ENCODE measurements at places on chromosomes 7 and 10.

- no peak for DNase-seq
These were observed 9.9 kb downstream of the IGFBP1 start for GRCh38 chr7:45898222-45898621.

DNA sequence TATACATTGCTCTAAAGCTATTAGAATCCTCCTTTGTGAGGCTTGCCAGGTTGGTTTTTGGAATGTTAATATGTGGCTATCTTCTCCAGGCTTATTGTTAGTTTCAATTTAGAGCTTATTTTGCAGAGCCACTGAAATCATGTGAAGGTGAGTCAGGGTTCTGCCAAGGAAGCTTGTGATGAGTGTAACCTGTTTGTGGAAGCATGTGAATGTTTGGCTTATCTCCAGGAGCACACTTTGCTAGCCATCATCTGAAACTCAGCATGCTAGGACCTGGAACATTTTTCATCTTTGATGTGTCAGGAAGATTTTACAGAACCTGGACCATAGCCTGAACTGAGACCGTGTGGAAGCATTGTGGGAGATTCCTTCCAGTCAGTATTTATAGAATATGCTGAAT is 197.3 kb downstream of the PPP1R9A start:
- DNase-seq = no peak

DNA sequence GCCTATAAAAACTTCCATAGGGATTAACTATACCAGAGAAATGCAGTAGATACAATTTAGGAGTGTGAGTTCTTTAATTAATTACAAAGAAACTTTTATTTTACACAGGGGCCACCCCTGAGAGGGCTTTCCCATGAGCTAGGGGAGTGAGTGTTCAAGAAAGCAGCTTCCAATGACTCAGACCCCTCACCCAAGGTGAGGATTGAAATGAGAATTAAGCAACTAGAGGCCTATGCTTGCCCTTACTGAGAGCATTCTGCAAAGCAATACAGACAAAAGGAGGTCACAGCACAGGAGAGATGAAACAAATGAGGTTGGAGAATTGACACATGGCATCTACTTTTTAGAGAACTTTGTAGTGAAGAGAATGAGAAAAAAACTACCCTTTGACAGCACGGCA is 301.8 kb downstream of the WDR11 start:
- DNase-seq = no peak

- no peak for DNase-seq
These were observed 189.9 kb downstream of the TFEC start for GRCh38 chr7:115840702-115841101.

GRCh38 chr10:116800286-116800929 is 48.9 kb upstream of the ENO4 start:
- no peak for DNase-seq

DNA sequence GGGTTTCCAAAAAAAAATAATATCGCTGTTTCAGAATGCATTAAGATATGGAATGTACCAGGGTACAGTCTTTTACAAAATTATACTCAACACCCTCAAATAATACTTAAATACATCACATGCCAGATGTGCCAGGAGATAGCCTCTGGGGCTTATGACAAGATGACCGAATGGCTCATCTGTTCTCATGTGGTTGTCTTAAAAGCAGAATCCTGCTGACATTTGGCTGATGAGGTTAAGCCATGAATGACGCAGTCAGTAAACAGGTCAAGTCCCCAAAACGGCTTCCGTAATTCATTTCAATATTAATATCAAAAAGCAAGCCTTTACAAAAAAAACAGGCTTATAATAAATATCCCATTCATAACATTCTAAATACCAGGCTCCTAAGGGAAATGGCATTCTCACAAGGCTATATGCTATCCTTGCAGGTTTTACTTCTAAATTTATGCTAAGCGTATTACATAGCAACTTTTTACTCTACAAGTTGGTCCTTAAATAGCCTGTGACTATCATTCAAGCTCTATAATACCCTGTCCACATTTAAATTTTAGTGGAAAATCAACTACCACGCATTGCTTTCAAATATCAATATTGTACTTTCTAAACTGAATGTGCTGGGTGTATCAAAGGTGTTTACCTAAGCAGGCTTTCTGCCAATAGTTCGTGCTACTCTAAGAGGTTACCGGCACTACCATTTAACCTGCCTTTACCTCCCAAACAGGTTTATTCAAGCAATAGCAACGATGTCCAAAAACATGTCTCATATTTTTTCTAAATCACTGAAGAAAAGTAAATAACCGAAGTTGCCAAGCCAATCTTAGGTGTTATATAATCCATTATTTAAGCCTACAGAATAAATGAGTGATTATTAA is 15.6 kb downstream of the SMURF1 start:
- DNase-seq = no peak

GRCh38 chr7:408751-409311 is 110.8 kb downstream of the PDGFA start:
- peak; percentile 70 for DNase-seq

- no peak for DNase-seq
These were observed 7.9 kb upstream of the H2BK1 start for GRCh38 chr7:151218170-151218569.

- no peak for DNase-seq
These were observed 613.2 kb downstream of the SDK1 start for GRCh38 chr7:3914051-3914775.

DNA sequence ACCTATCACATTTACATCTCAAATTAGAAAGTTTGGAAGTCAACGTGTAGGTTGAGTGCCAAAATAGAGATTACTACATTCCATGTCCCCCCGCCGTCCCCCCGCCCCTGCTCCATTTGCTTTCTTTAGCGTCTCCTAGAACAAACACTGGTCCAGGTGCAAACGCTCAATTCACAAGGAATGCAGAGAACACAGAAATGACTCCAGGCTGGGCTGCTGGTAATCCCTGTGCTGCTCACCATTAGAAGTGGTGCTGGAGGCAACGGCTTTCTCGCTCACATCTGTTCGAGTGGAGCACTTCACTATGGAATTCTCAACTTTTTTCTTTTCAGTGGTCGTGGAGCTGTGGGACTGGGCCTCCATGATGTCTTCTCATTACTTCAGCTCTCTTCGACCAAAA is 14.1 kb downstream of the GLI3 start:
- no peak for DNase-seq

GRCh38 chr7:158560386-158560785 is 27.2 kb downstream of the PTPRN2 start:
- DNase-seq = no peak

- no peak for DNase-seq
These were observed 535 bp downstream of the ASAH2B start for GRCh38 chr10:50740293-50740648.

DNA sequence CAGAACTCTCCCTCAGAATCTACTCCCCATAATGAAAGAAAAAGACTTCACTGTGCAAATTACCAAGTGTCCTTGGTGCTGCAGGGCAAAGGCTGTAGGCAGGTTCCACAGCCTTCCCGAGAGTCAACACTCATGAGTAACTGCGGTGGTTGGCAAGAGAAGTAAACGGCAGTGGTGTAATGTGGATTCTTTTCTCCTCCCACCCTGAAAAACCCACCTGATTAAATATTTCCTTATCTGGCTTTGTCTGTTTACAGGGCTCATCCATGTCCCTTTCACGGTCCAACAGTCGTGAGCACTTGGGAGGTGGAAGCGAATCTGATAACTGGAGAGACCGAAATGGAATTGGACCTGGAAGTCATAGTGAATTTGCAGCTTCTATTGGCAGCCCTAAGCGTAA is 300.9 kb downstream of the BICC1 start:
- no peak for DNase-seq

DNA sequence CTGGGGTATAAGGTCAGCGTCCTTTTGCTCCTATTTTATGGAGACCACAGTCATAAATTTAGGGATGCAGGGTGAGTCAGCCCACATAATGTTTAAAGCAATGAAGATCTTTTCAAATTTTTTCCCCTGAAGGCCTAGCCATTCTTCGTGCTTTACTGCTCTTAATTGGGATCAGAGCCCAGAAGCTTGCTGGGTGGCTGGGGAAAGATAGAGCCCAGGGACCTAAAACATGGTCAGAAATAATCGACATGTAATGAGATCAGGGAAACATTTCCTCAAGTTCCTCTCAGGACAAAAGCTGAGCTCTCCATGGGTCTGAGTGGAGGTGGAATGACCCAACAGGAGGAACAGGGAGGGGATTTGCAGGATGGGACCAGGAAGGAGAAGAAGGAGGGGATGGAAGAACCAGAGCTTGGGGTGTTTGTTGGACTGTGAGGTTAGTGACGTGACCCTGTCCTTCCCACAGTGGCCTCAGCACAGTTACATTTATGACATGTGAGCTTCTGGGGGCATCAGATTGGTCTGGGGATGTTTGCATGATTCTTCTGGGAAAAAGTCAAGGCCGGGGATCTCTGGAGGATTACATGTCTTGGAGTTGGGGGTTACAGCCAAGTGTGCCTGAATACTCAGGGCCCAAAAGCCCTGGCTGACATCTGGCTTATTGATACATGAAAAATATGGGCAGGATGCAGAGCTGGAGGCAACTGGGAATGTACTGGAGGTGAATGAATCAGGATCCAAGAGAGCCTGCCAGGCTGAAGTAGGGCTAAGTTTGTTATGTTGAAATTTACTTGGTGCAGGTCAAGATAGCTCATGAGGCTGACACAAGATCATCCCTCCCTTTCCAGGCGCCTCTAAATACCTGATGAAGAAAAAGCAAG is 477.9 kb downstream of the RPS24 start:
- no peak for DNase-seq

GRCh38 chr7:75662579-75663301 is 76.0 kb downstream of the HIP1 start:
- no peak for DNase-seq

DNA sequence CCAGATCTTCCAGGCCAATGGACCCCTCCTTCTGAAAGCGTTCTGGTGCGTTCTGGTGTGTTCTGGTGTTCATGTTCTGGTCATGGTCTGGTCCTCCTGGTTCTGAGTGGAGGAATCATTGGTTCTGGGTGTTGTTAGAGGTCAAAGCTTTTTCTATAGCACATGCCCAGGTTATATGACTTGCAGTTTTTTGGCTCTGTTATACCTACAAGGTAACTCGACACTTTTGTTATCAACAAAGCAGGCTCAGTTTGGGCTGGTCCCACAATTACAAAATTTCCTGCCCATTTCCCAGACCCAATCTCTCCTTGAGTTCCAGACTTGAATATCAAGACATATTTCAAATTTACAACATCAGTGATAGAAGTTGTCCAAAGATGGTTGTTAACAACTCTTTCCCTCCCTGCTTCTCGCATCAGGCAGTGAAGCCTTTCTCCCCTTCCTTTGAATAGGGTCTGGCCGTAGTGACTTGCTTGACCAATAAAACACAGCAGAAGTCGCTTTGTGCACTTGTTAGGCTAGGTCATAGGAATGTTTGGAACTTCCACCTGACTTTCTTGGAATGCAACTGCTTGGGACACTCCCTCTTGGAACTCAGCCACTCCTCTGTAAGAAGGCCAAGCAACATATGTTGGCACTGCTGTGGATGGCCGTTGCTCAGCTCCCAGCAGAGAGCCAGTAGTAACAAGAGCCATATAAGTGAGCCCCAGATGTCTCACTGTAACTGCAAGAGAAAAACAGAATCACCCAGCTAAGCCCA is 83.1 kb upstream of the STEAP1B start:
- DNase-seq = no peak

Measured in aorta (tissue), 5 donors.